ENCODE measurements at places on chromosomes 16 and 17.

GRCh38 chr16:57694231-57694724 is 328 bp upstream of the DRC7 start:
- DNase-seq, result no peak

GRCh38 chr16:2465653-2466415 is 5.3 kb upstream of the NTN3 start:
- DNase-seq, result no peak

GRCh38 chr16:8924214-8924613 is 39.5 kb downstream of the USP7 start:
- no peak for DNase-seq

DNA sequence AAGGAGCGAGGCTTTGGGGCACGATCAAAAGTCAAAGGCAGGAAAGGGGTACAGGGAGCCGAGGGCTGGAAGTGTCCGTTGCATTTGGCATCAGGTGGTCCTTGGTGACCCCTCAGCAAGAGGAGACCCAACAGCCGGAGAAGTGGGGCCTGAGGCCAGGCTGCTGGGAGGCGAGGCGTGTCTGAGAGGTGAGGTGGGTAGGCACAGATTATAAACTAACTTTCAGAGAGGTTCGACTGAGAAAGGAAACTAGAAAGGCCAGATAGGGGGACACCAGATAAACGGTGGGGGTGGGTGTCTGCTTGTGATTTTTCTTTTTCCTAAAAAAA is 3.6 kb downstream of the PECAM1 start:
- no peak for DNase-seq

DNA sequence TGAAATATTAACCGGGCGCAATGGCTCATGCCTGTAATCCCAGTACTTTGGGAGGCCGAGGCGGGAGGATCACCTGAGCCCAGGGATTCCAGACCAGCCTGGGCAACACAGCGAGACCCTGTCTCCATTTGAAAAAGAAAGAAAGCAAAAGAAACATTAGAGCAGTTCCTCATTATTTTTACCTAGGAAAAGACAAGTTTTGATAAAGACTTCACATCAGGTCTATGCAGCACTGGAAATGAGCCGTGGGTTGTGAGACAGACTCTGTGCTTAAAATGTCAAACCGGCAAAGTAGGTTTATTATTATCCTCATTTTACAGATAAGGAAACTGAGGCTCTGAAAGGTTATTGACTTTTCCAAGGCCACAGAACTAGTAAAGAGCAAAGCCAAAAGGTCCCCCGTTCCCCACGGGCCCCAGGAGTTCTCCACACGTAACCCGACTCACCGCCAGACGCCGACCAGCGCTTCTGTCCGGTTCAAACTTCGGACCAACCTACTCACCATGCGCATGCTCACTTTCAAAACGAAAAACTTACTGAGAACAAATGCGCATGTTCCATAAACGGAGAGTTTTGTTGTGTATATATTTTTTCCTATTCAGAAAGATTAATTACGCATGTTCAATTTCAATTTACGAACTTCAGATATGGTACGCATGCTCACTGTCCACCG is 356 bp downstream of the TUBD1 start:
- no peak for DNase-seq

DNA sequence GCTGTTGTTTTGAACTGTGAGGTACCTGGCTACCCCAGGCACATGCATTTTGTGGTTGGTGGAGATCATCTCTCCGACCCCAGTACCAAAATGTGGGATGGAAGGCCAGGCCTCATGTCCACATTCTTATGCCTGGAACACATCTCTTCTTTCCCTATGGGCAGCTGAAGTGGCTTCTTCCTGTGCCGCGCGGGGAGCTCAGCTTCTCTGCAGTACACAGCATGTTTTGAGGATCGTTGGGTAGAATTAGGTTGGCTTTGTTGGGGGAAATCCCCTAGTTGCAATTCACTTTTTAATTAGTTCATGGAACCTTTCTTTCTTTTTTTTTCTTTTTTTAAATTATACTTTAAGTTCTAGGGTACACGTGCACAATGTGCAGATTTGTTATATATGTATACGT is 242.1 kb downstream of the MSI2 start:
- DNase-seq, result no peak

DNA sequence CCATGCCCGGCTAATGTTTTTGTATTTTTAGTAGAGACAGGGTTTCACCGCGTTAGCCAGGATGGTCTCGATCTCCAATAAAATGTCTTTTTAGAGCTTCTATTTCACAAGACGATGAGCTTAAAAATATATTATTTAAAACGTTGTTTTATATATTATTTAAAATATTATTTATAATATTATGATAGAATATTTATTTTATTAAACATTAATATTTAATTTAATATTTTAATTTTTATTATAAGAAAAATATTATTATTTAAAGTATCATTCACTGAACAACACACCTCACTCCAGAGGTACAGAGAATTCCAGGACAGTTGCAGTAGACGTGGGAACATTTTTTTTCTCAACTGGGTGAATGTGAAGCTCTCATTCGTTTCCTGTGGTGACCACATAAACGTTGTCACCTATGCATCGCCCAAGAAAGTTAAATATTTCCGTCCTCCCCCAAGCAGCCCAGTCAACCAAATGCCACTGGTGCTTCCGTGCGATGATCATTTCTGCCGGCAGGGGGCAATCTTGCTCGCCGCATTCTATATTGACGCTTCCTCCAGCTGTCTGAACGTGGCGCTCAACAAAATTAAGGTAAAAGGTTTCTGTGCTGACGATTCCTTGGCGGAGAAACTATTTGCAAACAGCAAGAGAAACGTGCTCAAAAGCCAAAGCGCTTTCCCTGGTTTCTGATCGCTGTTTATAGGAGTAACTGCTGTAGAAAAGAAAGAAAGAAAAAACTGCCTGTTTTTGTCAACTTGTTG is 41.7 kb upstream of the PRSS54 start:
- peak; percentile 45 for DNase-seq

GRCh38 chr17:43020030-43020621 is 2.1 kb downstream of the VAT1 start:
- DNase-seq, result no peak

DNA sequence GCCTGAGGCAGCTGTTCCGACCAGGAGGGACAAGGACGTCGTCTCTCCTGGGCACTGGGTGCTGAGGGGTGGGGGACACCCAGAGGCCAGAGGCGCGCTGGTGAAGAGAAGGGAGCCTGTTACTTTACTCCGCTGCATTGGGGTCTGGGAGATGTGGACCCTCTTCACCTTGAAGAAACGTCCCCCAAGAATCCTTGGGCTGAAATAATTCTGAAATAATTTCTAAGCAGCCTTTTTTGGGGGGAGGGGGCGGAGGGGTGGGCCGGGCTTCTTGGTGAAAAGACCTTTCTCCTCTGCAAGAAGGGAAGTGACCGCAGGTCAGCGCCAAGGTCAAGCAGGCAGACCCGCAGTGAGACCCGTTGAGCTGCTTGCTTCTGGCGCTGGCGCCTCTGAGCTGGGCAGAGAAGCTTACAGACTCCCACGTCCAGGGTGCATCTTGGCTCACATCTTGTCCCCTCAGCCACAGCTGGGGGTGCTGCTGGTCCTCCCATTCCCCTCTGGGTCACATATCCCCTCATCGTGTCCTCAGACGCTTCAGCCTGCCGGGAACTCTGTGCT is 1.1 kb downstream of the SYT17 start:
- no peak for DNase-seq

DNA sequence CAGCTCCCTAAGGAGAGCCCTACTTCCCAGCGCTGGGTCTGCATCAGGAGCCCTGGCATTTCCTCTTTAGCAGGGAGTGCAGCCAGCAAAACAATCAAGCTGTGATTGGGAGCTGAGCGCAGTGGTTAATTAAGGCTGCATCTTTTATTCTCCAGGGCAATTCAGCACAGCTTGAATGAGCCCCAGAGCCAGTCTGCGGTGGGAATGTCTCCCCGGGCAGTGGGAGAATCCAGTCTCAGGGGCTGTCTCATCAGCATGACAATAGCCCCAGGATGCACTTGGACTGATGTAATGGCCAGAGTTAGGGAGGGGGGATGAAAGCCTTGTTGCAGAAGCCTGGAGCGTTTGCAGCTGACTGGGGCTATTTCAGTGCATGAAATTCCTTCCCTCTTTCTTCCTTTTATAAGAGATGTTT is 292.6 kb upstream of the SOX9 start:
- peak; percentile 52 for DNase-seq

GRCh38 chr16:30896261-30896888 is at the start of gene CTF1:
TSS of gene CTF1 (plus strand) at chr16:30896614. CDS start at chr16:30896644, 30 bp downstream.
- DNase-seq, result no peak

- DNase-seq, result no peak
These were observed 168.9 kb downstream of the CBLN1 start for GRCh38 chr16:49112754-49113153.

DNA sequence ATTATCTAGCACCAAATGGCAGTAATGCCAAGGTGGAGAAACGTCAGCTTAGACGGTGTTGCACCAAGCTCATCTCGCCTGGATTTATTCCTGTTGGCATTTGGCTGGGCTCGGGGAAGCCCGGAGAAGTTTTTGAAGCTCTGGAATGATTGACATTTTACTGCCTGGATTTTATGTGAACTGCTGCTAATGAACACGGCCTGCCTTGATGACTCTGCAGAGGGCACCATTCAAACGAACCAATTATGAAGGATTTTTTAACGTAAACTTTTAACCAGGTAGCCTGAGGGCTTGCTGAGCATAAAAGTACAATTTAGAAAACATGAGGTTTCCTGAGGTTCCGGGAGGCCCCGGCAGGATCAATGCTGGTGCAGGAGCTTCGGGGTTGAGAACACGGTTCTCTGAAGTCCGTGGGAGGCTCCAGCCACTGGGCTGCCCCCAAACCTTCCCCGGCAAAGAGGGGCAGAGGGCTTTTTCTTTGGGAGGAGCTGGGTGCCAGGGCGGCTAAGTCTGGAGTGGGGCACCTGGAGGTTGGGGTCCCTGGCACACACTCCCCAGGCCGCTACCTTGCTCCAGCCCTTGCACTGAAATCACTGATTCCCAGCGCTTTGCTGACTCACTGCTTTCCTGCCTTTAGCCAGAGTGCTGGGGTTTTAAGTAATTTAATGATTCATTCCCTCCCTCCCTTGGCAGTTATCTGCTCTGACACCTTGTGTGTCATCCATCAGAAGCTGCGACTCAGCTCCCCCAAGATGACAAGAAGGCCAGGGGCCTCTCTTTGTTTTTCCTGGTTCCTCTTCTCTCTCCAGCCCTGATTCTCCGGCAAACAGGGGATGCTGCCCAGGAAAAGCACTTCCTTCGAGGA is 161.2 kb upstream of the IRX3 start:
- DNase-seq, result no peak

GRCh38 chr17:48439875-48440505 is 10.0 kb upstream of the SKAP1 start:
- no peak for DNase-seq

- no peak for DNase-seq
These were observed 17.5 kb downstream of the ALOX15B start for GRCh38 chr17:8056232-8056975.

DNA sequence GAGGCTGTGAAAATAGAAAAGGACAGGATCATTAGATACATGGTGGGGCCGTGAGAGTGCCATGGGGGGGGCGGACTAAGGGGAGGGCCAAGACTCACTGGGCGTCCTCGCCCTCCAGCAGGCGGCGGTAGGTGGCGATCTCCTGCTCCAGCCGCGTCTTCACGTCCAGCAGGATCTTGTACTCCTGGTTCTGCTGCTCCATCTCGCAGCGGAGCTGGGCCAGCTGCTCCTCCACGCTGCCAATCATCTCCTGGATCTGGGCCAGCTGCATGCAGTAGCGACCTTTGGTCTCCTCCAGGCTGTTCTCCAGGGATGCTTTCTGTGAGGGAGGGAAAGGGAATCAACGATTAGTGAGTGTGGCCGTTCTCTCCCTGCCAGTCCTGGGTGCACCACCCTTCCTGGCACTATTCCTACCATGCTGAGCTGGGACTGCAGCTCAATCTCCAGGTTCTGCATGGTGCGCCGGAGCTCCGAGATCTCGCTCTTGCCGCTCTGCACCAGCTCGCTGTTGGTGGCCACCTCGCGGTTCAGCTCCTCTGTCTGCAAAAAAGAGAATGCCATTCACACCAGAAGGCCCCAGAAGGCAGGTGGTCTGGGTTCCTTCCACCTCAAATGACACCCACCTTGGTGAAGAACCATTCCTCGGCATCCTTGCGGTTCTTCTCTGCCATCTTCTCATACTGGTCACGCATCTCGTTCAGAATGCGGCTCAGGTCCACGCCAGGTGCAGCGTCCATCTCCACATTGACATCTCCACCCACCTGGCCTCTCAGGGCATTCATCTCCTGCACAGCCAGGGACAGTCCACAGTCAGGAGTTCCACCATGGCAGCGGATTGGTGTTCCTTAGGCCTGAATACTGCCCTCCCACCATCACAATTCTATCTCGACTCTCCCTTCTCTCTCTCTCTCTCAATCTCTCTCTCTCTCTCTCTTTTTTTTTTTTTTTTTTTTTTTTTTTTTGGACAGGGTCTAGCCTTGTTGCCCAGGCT is 3.3 kb downstream of the KRT14 start:
- peak; percentile 6 for DNase-seq

- peak; percentile 36 for DNase-seq
These were observed 5.4 kb downstream of the ABR start for GRCh38 chr17:1174263-1174880.

All from NCI-H446 (cell line).